ENCODE measurements at places on chromosomes 4 and X.

GRCh38 chrX:30943984-30944383 lies 54.9 kb upstream of the TAB3 start:
- no peak for DNase-seq

DNA sequence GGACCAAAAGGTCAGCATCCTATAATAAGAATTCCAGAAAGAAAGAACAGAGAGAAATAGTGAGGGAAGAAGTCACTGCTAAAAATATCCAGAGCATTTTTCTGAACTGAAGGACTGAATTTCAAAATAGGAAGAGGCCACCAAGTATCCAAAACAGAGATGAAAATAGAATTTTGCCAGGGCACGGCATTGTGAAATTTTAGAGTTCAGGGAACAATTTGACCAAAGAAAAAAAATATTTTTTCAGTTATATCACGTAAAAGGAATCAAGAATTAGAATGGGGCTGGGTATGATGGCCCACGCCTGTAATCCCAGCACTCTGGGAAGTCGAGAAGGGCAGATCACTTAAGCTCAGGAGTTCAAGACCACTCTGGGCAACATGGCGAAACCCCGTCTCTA lies 65.4 kb downstream of the FGFBP1 start:
- no peak for DNase-seq

DNA sequence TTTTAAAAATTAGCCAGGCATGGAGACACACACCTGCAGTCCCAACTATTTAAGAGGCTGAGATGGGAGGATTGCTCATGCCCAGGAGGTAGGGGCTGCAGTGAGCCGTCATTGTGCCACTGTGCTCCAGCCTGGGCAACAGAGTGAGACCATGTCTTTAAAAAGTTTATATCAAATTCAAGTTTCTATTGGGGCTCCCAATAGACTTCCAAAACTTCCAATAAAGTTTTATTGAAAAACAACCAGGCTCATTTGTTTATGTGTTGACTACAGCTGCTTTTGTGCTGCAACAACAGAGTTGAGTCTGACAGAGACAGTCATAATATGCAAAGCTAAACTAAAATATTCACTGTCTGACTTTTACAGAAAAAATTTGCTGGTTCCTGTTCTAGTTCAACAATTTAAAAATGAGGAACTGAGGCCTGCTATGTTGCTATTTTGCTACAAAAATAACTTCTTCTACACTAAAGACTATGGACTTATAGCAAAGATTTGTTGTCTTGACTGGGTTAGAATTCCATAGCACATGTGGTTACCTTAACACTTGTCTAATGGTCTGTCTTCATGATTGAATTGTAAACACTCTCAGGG lies 63.3 kb upstream of the RELL1 start:
- DNase-seq: no peak

- DNase-seq: no peak
Observed at GRCh38 chrX:101164766-101165590, 54.6 kb upstream of the DRP2 start.

- no peak for DNase-seq
Observed at GRCh38 chr4:25702848-25703247, 47.2 kb downstream of the SLC34A2 start.

DNA sequence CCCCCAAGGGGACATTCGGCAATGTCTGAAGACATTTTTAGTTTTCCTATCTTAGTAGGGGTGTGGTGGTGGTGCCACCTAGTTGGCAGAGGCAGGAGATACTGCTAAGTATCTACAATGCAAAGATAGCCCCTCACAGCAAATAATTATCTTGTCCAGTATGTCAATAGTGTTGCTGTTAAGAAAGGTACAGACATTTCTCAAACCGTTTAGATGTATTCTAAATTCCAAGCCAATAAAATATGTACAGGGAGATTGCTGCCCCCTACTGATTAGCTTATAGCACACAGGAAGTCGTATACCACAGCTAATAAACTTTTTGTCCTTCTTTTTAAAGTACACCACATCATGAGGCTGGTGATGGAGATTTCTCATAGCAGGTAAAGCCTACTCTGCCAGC lies 260.5 kb downstream of the TMA16 start:
- DNase-seq: no peak

DNA sequence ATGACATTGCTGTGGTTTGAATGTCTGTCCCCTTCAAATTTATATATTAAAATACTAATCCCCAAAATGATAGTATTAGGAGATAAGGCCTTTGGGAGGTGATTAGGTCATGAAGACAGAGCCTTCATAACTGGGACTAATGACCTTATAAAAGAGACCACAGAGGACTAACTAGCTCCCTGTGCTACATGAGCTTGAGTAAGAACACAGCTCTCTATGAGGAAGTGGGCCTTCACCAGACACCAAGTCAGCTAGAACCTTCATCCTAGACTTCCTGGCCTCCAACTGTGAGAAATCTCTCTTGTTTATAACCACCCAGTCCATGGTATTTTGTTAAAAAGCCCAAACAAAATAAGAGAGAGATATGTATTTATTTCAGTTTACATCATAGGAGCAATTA lies 242.2 kb upstream of the CTSO start:
- DNase-seq: no peak

DNA sequence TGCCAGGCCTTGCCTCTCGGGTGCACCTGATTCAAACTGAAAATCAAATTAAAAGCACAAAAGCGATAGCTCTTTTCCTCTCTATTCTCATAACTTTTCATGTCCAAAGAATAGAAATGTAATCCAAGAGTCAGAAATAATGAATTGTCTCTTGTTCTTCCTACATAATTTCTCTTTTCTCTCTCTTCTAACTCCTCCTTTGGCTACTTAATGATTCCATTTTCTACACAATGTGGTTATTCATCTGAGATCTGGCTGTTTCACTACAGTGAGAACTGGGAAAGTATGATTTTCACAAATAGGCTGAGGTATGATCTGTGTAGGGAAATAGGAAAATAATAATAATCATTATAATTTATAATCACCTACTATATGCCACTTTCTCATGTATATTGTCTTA lies 703.5 kb downstream of the PDHA2 start:
- no peak for DNase-seq

DNA sequence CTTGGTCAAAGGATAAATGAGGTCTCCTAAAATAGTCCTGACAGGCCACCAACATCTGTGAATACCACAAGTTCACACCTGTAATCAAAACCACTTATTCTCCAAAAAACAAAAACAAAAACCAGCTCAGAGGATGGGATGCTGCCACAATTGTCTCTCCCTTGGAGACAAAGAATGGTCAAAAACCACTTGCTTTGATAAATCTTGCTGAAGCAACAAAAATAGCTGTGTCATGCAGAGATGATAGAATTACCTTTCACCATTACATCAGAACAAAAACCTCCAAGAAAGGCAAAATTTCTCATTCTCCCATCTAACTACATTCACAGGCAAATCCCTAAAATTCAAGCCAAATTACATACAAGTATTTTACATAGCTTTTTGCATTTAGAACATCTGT lies 180.4 kb downstream of the MAML3 start:
- DNase-seq: no peak
